ENCODE measurements at places on chromosomes 7 and 10.

- no peak for DNase-seq
Measured at GRCh38 chr10:110011681-110012080, 3.9 kb downstream of the ADD3 start.

DNA sequence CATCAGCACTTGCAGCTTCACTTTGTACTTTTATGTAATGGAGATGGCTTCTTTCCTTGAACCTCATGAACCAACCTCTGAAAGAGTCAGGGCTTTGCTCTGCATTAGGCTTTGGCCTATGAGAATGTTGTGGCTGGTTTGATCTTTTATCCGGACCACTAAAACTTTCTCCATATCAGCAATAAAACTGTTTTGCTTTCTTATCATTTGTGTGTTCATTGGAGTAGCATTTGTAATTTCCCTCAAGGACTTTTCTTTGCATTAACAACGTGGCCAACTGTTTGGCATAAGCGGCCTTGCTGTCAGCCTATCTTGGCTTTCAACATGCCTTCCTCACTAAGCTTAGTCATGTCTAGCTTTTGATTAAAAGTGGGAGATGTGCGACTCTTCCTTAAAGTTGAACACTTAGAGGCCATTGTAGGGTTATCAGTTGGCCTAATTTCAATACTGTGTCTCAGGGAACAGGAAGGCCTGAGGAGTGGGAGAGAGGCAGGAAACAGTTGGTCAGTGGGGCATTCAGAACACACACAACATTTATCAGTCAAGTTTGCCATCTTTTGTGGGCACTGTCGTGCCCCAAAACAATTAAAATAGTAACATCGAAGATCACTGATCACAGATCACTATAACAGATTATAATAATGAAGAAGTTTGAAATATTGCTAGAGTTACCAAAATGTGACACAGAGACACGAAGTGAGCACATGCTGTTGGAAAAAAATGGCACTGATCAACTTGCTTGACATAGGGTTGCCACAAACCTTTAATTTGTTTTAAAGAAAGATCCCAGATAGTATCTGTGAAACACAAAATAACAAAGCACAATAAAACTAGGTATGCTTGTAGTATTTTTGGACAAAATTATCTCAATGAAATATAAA lies 64.7 kb downstream of the NRF1 start:
- no peak for DNase-seq

GRCh38 chr7:108138911-108139310 lies 8.8 kb upstream of the LAMB4 start:
- DNase-seq, result no peak

- no peak for DNase-seq
Measured at GRCh38 chr7:55339033-55340000, 25.8 kb upstream of the LANCL2 start.

GRCh38 chr7:155268211-155268610 lies 29.5 kb upstream of the INSIG1 start:
- DNase-seq, result no peak

GRCh38 chr10:99369551-99369950 lies 40.4 kb downstream of the CNNM1 start:
- DNase-seq, result no peak

- no peak for DNase-seq
Measured at GRCh38 chr7:72058579-72058978, 353.6 kb downstream of the CALN1 start.

DNA sequence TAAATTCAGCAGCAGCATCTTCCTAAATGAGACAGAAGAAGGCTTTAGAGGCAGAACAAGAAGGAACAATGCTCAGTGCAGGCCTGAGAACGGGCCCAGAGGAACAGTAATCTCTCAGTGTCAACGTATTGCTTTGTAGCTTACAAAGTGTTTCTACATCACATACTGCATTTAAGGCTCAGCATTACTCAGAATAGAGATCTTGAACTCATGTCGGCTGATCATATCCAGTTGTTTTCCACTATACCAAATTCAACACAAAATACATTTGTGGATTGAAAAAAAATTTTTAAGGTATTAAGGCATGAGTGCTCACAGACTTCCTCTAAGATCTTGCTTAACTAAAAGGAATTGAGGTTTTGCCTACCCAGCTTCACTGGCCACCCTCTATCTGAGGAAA lies 325.1 kb downstream of the HPSE2 start:
- DNase-seq, result no peak

GRCh38 chr7:95342642-95343307 lies 18.4 kb upstream of the PON1 start:
- no peak for DNase-seq

DNA sequence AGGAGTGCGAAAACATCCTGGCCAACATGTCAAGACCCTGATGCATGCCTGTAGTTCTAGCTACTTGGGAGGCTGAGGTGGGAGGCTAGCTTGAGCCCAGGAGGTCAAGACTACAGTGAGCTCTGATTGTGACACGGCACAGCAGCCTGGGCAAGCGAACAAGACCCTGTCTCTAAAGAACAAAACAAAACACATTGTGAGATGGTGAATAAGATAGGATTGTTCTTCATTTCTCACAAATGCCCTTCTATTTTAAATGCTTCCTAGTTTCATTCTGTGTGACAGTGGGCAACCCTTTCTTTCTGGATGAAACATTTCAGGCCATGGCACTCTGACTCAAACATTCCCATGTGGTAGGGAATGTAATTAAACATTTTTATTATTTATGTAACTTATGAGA lies 13.5 kb downstream of the EFCAB10 start:
- DNase-seq, result no peak

DNA sequence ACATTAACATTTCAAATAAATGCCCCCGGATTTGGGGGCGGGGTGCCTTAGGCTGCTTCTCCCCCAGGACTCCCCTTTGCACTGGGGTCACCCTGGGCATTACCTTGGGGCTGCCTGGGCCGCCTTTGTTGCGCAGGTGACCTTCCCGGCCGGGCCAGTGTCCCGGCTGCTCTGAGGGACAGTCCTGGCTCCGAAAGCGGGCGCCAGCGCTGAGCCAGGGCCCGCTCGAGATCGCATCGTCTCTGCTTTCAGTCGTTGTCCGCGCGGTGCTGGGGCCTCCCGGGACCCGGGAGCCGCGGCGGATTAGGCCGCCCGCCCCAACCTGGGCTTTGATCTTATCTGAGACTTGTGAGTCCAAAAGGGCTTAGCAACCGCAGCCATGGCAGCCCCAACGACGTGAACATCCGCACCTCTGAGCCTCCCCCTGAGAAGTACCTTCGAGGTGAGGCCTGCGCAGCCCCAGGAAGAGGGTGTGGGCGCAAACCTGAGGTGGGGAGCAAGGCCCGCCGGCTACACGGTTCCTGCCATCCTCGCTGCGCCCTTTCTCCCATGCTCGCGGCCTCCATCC lies 14.8 kb upstream of the WAPL start:
- DNase-seq, result peak; percentile 32

GRCh38 chr10:33237736-33238624 lies 96.5 kb downstream of the NRP1 start:
- DNase-seq, result no peak

- no peak for DNase-seq
Measured at GRCh38 chr10:97543025-97543546, 29.5 kb upstream of the ANKRD2 start.

- no peak for DNase-seq
Measured at GRCh38 chr7:114656466-114656865, 241.9 kb downstream of the FOXP2 start.

Data from activated gamma-delta T cell treated with anti-CD3 and anti-CD28 coated beads, Interleukin-2, amount 50 U/mL, for 16 hours (primary cell).